RPMI7951 (cell line): ENCODE measurements at places on chromosomes 5 and 9. TPM values are rescaled to one million over a fixed set of nuclear protein-coding genes. Genes with fewer than 3 reads are reported as not detected.
A peak's percentile ranks its signal among the peaks of the same experiment; 100 is the strongest.

SPATA31C1 gene
- not detected in 2 replicates for total RNA-seq

- DNase-seq, result peak; percentile 64
Observed at GRCh38 chr9:21110708-21111576, 30.7 kb downstream of the IFNW1 start.

- DNase-seq, result no peak
Observed at GRCh38 chr5:10448754-10449360, 7.2 kb downstream of the ROPN1L start.

DNA sequence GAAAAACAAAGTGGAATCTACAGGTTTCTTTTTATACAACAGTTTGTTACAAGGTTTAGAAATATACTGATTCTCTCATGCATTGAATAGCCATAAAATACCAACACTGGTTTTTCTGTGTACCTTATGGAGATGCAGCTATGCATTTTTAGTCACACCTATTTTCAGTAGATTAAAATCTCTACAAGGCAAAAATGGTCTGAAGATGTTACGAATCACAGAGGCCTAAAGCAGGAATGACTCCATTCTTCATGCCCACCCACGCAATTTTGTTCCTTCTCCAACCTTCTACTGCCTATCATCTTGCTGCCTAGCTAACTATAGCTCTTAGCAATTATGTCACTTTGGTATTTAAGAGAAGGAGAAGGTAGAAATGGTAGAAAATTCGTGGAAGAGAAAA lies 9.9 kb downstream of the PLK2 start:
- no peak for DNase-seq

DNA sequence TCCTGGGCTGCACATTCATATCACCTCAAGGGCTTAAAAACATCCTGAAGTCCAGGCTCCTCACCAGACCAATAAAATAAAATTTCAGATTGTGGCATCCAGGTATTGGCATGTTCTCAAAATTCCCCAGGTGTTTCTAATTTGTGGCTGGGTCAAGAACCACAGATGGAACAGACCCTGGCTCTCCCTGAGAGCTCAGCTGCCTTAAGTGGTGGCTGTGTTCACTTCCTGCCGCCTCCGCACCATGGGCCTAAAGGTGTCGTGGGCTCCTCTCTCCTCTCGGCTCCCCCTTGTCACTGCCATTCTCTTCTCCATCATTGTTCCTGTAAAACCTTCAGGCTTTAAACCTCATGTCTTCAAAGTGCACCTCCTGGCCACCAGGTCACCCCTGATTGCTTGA lies 17.8 kb upstream of the CCNJL start:
- peak; percentile 7 for DNase-seq

DNA sequence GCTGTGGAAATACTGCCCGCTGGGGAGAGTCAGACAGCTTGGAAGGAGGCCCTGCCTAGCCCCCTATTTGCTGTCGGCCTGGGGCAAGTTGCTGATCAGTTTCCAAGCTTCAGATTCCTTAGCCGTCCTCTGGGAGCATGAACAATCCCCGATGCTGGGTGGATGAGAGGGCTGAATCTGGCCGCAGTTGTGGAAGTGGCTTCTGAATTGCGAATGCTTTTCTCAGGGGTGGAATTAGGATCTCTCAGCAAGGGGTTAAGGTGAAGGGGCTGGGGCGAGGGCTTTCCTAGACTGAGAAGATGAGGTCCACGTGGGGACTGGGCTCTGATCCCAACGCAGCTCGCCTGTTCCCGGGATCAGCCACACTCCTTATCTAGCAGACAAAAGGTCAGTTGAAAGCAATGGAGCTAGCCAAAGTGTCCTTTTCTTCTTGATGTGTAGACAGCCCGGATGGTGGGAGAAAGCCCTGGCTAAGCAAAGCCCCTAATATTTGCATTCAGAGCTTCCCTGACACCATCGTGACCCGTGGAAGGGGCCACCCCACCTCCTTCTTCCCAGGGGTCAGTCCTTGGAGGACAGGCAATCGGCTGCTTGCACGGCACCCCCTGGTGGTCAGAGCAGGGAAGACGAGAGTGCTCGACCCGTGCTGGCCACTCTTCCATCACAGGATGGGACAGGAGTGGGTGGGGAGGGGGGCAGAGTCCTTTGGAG lies 54.9 kb downstream of the COL15A1 start:
- peak; percentile 68 for DNase-seq

DBH gene
- total RNA-seq, result not detected in 2 replicates

GRCh38 chr5:42057254-42057690 lies 132.2 kb downstream of the FBXO4 start:
- DNase-seq, result peak; percentile 44

SAPCD2 gene
- 15.3 and 21.8 TPM in 2 replicates for total RNA-seq

FCN2 gene
- total RNA-seq, result not detected in 2 replicates

GRCh38 chr9:10863476-10863875 lies 250.7 kb upstream of the PTPRD start:
- DNase-seq, result no peak

GRCh38 chr5:145968970-145969713 lies 32.8 kb downstream of the SH3RF2 start:
- no peak for DNase-seq

GRCh38 chr9:98488571-98489312 lies 220.0 kb downstream of the GABBR2 start:
- DNase-seq, result peak; percentile 84

DNA sequence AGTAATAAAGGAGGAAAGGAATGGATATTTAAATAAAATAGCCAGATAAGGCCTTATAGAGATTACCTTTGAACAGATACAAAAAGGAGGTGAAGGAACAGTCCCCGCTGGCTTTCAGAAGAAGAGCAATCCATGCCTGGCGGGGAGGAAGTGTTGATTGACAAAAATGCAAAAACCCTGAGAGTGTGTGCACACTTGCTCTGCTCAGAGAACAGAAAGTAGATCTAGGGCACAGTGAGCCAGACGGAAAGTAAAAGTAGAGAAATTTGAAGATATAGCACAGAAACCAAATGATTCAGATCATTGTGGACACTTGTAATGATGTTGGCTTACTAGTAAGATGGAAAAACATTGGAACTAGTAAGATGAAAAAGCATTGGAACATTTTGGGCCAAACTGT lies 720.6 kb downstream of the PTPRD start:
- no peak for DNase-seq

TAF9 gene
- 136 and 177 TPM in 2 replicates for total RNA-seq

GRCh38 chr5:179994583-179995323 lies 76.8 kb downstream of the RNF130 start:
- no peak for DNase-seq

DNA sequence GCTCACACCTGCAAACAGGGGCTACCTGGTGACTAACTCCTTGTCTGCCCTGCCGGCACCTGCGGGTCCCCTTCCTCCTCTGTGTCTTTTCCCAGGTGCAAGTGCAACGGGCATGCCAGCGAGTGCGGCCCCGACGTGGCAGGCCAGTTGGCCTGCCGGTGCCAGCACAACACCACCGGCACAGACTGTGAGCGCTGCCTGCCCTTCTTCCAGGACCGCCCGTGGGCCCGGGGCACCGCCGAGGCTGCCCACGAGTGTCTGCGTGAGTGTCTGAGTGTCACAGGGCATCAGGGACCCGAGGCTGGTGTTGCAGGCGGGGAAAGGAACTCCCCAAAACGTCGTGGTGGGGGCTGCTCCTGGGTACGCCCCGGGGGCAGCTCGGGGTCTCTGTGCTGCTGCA lies 27.1 kb downstream of the LAMC3 start:
- DNase-seq, result no peak

DNA sequence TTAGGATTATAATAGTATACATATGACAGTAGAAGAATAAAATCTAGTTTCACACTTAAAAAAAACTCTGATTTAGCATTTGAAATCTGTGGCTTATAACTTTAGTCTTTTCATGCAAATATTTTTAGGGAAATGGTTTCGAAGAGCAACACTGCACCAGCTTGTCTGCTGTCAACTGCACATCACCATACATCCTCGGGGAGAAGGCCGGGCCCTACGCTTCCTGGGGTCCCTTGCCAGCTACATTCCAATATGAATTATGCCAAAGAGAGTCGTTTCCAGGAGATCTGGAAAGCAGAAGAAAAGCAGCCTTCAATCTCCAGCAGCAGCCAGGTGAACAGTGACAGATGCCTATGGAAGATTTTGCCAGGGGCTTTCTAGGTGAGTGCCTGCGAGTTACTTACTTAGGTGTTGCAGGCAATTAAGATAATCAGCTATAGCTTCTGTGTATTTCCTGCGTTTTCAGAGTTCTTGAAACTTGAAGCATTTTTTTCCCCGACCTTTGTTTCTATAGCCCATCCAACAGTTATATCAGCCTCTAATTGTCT lies 166.8 kb downstream of the TRPM3 start:
- no peak for DNase-seq

MSMP gene
- not detected in 2 replicates for total RNA-seq

DNA sequence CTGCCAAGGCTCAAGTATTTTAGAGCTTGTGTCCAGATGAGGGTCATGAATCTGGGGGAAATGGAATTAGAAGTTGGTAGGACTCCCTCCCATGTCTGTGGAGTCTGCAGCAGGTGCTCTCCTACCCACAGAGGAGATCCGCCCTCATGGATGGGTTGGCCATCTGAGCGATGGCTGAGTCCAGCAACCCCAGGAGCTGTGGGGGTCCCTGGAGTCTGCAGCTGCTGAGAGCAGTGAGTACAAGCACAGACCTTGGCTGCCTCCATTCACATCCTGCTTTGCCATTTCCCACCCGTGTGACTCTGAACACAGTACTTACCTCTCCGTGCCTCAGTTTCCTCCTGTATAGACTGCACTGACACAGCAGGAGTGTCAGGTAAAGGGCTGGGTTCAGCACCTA lies 25.8 kb upstream of the SYNPO start:
- no peak for DNase-seq

DNA sequence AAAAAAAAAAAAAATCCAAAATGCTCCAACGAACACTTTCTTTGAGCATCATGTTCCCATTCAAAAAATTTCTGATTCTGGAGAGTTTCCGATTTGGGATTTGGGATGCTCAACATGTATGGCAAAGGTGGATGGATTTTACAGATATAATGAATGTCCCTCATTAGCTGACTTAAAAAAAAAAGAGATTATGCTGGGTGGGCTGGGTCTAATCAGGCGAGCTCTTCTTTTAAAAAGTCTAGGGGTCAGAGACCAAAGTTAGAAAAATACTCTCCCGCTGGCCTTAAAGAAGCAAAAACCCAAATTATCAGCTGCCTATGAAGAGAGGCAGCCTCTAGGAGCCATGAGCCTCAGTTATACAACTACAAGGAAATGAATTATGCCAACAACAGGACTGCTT lies 15.2 kb upstream of the CTNNAL1 start:
- DNase-seq, result no peak

DNA sequence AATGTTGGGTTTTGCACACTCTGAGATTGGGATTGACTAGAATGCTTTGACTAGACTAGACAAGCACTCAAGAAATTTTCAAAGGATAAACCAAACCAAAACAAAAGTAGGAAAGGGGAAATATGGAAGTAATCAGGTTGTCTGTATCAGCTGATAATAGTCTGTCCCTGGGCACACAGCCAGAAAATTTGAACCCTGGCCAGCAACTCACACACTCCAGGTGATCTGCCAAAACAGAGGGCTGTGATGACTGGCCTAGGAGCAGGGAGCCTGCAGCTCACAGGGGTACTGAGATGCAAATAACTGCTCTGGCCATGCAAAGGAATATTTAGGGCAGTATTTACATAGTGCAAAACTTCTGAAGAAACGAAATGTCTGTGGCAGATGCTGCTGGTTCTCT lies 112.3 kb upstream of the SMIM23 start:
- no peak for DNase-seq

GRCh38 chr5:80668016-80668969 lies 13.5 kb upstream of the DHFR start:
- DNase-seq, result no peak

GRCh38 chr5:169567079-169567478 lies 16.5 kb upstream of the SPDL1 start:
- peak; percentile 44 for DNase-seq

GRCh38 chr5:77546-77945 lies 14.4 kb upstream of the PLEKHG4B start:
- no peak for DNase-seq

- DNase-seq, result no peak
Observed at GRCh38 chr9:72627956-72628540, 106.6 kb downstream of the TMC1 start.

- DNase-seq, result peak; percentile 39
Observed at GRCh38 chr5:41793141-41793770, 77.0 kb downstream of the OXCT1 start.

F2RL1 gene
- 6.8 and 8.6 TPM in 2 replicates for total RNA-seq

GRCh38 chr5:16508730-16509531 lies 43.3 kb upstream of the ZNF622 start:
- DNase-seq, result peak; percentile 56

TJP2 gene
- total RNA-seq, result 18.3 and 19.3 TPM in 2 replicates
